Activated B cell treated with CpG ODN at 0.5 μM for 24 hours (primary cell): ENCODE measurements at places on chromosomes 3 and 15. TPM values are rescaled to one million over a fixed set of nuclear protein-coding genes. Genes with fewer than 3 reads are reported as not detected.

CFAP91 gene
- 8.5 and 12.9 TPM in 2 replicates for total RNA-seq

GRCh38 chr3:155753038-155753639, 8.3 kb upstream of the PLCH1 start:
- no peak for DNase-seq

DNA sequence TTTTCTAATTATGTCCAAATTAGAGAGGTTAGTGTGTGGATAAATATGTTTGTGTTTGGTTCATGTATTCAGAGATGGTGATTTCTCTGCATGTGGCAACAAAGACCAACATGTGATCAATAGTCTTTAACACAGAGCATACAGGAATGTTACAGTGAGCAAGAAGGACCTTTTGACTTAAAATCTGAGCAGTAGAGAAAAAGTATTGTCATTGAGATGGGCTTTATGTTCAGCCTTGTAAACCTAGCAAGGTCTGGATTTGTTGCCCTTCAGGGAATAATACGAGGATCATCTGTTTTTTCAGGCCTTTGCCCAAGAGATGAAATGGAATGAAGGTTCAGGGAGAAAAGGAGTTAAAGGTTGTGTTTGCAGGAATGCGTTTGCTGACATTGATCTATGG, 161.8 kb upstream of the NECTIN3 start:
- no peak for DNase-seq

DCBLD2 gene
- 0.95 and 1.8 TPM in 2 replicates for total RNA-seq
